ENCODE measurements at places on chromosomes 1 and 21.
A peak's percentile ranks its signal among the peaks of the same experiment; 100 is the strongest.

- DNase-seq, result no peak
These were observed 221.9 kb upstream of the ADGRL2 start for GRCh38 chr1:81578867-81579266.

DNA sequence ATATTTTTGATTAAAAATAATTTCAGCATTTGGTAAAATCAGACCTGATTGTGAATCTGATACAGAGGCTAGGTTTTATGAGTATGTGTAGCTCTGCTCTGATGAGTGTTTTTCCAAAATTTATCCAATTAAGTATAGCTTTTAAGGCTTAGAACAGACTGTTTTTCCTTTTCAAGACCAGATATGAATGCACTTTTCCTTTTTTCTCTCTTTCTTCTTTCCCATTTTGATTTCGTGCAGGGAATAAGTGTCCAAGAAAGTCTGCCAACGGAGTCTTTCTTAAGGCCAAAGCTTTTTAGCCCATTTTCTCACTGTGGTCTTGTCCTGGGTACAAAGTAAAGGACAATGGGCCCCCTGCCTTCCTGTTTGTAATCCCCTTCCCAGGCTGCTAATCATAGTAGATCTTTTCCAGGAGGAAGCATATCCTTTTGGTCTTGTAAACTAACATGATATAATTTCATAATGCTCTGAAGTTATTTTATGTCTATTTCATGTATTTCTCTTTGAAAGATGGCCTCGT, 2.9 kb downstream of the KIF1B start:
- no peak for DNase-seq

DNA sequence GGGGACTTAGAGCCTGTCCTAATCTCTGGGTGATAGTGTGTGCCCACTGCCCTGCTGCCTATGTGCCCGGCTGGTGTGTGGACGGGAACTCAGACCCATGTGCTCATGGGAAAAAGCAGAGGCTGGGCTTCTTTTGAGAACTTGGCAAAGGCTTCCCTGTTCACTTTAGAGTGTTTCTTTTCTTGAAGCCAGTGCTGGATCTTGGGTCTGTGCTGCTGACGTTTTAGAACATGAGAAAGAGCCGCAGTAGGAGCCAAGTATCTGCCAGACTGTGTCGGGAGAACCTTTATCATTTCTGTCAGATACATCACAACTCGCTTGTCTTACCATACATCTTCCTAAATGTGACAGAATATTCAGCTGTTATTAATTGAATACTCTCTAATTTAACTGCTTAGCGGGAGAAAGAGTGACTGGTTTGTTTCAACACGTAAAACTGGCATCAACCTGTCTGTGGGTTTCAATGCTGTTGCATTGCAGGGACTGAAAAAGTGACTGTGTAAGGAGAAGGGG, 195.2 kb downstream of the PBX1 start:
- peak; percentile 77 for DNase-seq

- DNase-seq, result peak; percentile 100
These were observed at the start of gene TOMM40L for GRCh38 chr1:161225534-161226319. Gene TOMM40L (plus strand): TSS chr1:161226060. CDS start chr1:161226490, 430 bp downstream.

DNA sequence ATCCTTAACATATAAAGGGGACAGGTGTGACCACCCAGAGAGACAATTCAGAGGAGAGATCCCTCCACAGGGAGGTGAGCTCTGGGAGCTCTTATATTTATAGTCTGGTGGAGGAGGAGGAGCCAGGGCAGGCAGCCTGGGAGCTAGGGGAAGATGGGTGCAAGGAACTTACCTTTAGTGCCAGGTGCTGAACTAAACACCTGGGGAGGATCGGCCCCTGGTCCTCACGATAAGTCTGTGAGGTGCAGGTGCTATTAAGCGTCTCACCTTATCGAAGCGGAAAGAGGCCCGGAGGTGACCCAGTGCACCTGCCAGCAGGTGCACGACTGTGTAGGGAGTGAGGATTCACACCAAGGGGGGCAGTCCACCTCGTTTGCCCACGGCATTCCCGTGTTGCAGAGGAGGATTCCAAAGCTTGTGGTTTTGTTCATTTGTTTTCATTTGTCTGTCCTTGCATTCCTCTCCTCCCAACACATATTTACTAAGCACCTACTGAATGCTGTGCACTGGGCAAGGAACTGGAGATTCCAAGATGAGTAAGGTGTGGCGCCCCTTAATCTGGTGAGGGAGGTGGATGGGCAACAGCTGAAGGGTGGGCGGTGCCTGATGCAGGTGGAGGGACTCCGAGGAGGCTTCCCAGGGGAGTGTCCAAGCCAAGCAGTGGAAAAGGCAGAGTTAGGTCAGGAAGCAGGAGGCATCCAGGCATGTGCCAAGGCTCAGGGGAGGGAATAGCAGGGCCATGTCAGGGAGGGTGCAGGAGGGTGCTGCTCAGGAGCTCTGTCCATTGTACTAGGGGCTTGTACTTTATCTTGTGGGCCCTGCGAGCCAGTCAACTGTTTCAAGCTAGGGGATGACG, 11.5 kb downstream of the ARHGEF10L start:
- no peak for DNase-seq

DNA sequence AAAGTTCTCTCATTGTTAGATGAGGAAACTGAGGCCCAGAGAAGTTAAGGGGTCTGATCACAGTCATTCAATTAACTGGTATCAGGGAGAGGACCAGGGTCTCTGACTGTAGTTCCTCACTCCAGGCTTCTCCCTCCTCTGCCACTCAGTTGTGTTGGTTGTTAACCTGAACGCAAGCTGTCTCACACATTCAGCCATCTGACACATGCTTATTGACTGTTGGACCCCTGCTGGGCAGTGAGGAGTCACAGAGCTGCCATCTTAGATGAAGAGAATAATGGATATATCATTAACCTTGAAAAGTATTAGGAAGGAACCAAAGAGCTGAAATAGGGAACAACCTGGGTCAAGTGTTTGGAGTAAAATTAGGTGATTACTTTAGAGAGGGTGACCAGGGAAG, 194.8 kb downstream of the ZZZ3 start:
- DNase-seq, result no peak

- no peak for DNase-seq
These were observed 129.2 kb downstream of the EPHB2 start for GRCh38 chr1:22839806-22840205.

Data from fibroblast of pulmonary artery (primary cell).